ENCODE measurements at places on chromosomes 2 and 18. TPM values are rescaled to one million over a fixed set of nuclear protein-coding genes. Genes with fewer than 3 reads are reported as not detected.

The CRACDL gene
- 4.2 TPM for total RNA-seq

The MERTK gene
- total RNA-seq, result 2.2 TPM

The MAPK4 gene
- total RNA-seq, result 0.28 TPM

The GCG gene
- not detected for total RNA-seq

The ABCG8 gene
- not detected for total RNA-seq

The ROCK2 gene
- total RNA-seq, result 18.8 TPM

The NDC80 gene
- 14.3 TPM for total RNA-seq

The AGBL5 gene
- 30.3 TPM for total RNA-seq

The TSPYL6 gene
- not detected for total RNA-seq

The SLC9A4 gene
- not detected for total RNA-seq

The HNRNPA3 gene
- total RNA-seq, result 368 TPM

The CAPN13 gene
- not detected for total RNA-seq

The SGPP2 gene
- 0.56 TPM for total RNA-seq

The SLC14A1 gene
- total RNA-seq, result not detected

The AP1S3 gene
- 28.6 TPM for total RNA-seq

The KLHL41 gene
- total RNA-seq, result 0.13 TPM

The MATN3 gene
- total RNA-seq, result 17.8 TPM

The PLCL1 gene
- not detected for total RNA-seq

The CD28 gene
- not detected for total RNA-seq

The TSGA10 gene
- 4.2 TPM for total RNA-seq

The SYT4 gene
- total RNA-seq, result not detected

The LIMS3 gene
- total RNA-seq, result not detected

The ONECUT2 gene
- 0.37 TPM for total RNA-seq

The ADRA2B gene
- 0.06 TPM for total RNA-seq

The FBXO36 gene
- 0.87 TPM for total RNA-seq

The KRTCAP3 gene
- 0.62 TPM for total RNA-seq

The RND3 gene
- 41.5 TPM for total RNA-seq

The SRBD1 gene
- 8.3 TPM for total RNA-seq

The PUS10 gene
- 3.4 TPM for total RNA-seq

The RIT2 gene
- not detected for total RNA-seq

The FAM124B gene
- not detected for total RNA-seq

The SCYGR2 gene
- not detected for total RNA-seq

The ARHGAP28 gene
- total RNA-seq, result not detected

The TXNDC2 gene
- 0.12 TPM for total RNA-seq

The GREB1L gene
- total RNA-seq, result 3.8 TPM

The AKAIN1 gene
- not detected for total RNA-seq

The PSMA8 gene
- total RNA-seq, result not detected

The CCL20 gene
- 7.8 TPM for total RNA-seq

The SULT1C4 gene
- not detected for total RNA-seq

The SH2D6 gene
- 1.3 TPM for total RNA-seq

The BMP10 gene
- total RNA-seq, result not detected

The RBMS1 gene
- 46.0 TPM for total RNA-seq

The NGEF gene
- 15.5 TPM for total RNA-seq

The SLC23A3 gene
- 0.82 TPM for total RNA-seq

The CHRNA1 gene
- not detected for total RNA-seq

The MYCN gene
- total RNA-seq, result not detected

The EIF4E2 gene
- total RNA-seq, result 175 TPM
